Dermis microvascular lymphatic vessel endothelial cell (primary cell): ENCODE measurements at places on chromosomes 16 and 17.

- DNase-seq = no peak
These were observed 84.7 kb downstream of the TUBD1 start for GRCh38 chr17:59807892-59808509.

GRCh38 chr17:37815536-37815935, 70.7 kb upstream of the HNF1B start:
- DNase-seq = no peak

DNA sequence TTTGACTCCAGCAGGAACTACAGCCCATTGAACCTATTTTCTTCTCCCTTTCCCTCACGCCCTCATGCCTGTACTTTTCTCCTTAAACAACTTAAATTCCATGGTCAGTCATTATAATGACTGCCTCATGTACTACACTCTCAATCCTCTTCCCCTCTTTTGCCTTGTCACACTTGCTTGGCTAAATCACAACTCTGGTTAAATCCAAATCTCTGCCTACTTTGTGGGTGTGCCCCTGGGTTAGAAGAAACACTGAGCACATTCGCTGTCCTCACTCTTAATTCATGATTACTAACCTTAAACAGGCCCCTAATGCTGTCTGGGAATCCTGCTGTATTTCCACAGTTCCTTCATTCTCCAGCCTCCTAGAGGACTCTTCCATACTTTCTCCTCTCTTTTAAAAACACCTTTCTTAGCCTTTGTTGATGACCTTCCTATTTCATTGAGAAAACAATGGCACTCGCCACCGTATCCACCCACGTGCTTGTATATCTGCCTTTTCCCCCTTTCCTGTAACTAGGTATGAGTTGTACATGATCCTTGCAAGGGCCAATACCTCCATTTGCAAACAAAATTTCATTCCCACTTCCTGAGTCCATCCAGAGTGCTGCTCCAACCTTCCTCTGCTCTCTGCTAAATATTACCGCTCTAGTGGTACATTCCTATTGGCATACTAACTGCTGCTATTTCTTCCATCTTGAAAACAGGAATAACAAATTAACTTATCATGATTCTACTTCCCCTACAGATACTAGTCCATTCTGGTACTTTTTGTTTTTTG, 28.9 kb downstream of the ZNRF1 start:
- peak; percentile 22 for DNase-seq

- DNase-seq = no peak
These were observed 7.3 kb downstream of the SYCE1L start for GRCh38 chr16:77206533-77206932.

DNA sequence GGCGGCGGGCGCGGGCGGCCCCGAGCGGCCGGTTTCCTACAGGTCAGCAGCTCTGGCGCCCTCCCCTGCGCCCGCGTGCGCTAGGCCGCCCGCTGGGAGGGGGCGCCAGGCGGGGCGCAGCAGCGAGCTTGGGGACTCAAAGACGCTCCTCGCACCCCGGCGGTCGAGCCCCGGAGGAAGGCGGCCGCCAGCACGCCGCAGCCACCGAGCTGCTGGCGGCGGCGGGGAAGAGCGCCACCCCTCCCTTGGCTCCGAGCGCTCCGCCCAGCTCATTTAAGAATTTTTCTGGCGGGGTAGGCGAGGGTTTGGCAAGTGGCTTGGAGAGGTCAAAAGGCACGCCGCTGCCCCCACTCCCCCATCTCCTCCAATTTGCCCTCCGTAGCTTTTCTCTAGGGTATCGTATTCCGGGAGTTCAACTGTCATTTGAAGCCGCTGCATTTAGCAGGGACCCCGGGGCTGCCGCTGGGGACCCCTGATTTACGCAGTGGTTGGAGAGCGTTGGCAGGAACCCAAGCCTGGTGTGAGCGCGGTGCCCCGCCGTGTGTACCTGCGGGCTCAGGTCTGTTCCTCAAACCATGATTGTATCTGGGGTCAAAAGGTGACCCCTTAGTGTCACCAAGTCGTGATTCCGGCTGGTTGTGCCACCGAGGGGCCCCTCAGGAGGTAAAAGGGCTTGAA, 59.5 kb upstream of the GSE1 start:
- DNase-seq = peak; percentile 46

- DNase-seq = no peak
These were observed 1.5 kb downstream of the ABCC1 start for GRCh38 chr16:15950869-15951268.
